T follicular helper cell (primary cell): ENCODE measurements at places on chromosomes 1 and 21.
A peak's percentile ranks its signal among the peaks of the same experiment; 100 is the strongest.

DNA sequence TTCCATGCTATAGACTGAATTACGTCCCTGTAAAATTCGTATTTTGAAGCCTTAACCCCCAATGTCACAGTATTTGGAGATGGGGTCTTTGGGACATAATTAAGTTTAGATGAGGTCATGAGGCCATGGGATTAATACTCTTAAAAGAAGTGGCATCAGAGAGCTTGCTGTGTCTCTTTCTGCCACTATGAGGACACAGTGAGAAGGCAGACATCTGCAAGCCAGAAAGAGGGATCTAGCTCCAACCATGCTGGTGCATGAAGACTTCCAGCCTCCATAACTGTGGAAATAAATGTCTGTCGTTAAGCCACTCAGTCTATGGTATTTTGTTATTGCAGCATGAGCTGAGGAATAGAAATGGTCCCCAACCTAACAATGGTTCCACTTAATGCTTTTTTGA lies 99.0 kb downstream of the LTN1 start:
- no peak for DNase-seq

DNA sequence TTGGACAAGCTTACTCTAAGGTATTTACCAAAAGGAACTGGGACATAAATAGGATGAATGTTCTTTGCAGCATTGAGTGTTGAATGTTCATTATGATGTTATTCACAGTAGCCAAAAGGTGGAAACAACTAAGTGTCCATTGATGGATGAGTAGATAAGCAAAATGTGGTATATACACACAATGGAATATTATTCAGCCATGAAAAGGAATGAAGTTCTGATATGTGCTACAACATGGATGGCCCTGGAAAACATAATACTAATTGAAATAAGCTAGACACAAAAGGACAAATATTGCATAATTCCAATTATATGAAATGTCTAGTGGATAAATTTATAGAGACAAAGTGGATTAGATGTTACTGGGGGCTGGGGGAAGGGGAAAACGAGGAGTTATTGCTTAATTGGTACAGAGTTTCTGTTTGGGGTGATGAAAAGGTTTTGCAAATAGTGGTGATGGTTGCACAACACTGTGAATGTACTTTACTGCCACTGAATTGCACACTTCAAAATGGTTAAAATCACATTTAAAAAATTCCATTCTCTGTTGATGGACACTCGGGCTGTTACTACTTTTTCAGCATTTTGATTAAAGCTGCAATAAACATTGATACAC lies 2.9 kb downstream of the MTARC1 start:
- no peak for DNase-seq

GRCh38 chr1:88730995-88731394 lies 46.9 kb downstream of the PKN2 start:
- no peak for DNase-seq

DNA sequence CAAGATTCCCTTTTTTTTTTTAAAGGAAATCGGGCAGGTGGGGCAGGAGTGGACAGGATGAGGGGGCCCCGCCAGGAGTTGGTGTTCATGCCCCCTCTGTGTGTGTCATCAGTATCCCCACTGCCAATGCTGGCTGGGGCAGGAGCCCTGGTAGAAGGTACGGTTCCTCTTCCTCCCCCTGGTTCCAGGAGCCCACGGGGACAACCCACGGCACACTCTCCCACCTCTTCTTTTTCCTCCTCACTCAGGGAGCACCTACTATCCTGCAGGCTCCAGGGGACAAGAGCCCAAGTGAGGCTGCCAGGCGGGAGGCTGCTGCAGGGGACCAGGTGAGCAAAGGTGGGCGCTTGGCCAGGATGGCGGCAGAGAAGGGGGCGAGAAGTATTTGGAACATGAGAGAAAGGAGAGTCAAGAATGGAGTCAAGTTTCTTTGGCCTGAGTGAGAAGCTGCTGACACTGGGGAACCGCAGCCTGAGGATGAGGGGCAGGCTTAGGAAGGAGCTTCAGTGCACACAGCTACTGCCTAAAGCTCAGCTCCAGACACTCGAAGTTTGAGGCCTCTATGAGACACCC lies 26.5 kb downstream of the ECE1 start:
- no peak for DNase-seq

DNA sequence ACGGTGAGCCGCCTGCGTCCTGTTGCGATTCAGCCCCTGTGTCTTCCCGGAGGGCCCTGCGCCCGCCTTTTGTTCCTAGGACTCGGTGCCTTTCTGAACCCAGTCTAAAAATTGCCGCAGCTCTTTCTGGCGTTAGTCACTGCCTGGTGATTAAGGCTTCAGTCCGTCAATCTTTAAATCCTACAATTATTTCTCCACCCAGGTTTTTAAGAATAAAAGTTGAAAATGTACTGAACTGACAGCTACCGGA lies 16.2 kb upstream of the PDXK start:
- no peak for DNase-seq

DNA sequence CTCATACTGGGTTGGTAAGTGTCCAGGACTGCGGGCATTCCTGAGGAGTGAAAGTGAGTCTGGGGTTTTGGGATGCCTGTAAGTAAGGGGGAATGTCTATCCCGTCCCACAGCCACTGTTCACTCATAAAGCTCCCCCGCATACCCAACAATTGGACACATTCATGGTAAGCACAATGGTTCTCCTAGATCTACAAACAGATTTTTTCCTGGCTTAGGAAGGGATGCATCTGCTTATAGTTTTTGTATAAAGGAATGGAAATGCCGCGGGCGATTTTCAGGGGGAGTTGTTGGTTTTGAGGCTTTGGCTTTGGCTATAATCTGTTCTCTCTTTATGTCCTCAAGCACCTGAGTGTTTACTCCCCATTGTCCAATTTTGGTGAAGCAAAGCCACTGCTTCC lies 7.1 kb downstream of the ERVH48-1 start:
- DNase-seq, result no peak

GRCh38 chr1:230350208-230350921 lies 75.8 kb downstream of the PGBD5 start:
- no peak for DNase-seq

DNA sequence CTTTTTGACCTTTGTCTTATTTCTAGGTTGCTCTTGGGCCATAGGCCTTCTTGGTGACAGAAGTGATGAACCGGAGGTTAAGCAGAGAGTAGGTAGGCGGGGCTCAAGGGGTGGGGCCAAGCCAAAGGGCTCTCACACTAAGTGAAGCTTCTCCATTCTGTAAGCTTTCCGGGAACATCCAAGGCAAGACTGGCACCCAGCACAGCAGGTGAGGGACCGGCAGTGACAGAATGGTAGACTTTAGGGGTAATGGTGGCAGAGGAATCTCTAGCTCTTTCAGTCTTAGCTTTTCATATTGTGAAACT lies at the start of gene TNFAIP8L2:
TNFAIP8L2 (plus strand) TSS at position 135 of the 305 bp plus-strand sequence. CDS start 2,049 bp downstream, outside the sequence.
- peak; percentile 62 for DNase-seq

DNA sequence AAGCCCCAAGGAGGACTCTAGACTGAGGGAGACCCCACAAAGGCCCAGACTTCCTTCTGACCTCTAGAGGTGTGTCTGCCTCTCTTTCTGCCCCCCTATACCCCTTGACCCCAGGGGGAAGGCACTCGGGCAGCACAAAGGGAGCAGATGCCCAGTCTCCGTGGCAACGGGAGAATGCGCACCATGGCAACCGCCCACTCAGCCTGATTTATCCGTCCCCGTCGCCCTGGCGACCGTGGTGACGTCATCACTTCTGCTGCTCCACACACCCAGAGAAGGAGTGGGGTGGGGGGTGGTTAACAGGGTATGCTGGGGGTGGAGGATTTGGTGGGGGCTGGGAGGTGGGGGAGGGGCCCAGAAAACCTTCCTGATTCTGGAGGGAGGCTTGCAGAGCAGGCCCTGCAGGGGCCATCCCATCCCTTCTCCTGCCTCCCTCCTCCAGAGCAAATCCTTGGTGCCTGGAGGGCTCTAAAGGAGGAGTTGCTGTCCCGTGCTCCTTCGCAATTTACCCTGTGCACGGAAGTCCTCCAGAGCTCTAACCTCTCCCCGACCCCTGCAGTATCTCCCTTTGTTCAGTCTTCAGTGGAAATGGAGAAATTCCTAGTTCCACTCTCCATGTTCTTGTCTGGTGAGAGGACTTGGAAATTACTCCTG lies 6.3 kb downstream of the CELF3 start:
- DNase-seq, result peak; percentile 7

DNA sequence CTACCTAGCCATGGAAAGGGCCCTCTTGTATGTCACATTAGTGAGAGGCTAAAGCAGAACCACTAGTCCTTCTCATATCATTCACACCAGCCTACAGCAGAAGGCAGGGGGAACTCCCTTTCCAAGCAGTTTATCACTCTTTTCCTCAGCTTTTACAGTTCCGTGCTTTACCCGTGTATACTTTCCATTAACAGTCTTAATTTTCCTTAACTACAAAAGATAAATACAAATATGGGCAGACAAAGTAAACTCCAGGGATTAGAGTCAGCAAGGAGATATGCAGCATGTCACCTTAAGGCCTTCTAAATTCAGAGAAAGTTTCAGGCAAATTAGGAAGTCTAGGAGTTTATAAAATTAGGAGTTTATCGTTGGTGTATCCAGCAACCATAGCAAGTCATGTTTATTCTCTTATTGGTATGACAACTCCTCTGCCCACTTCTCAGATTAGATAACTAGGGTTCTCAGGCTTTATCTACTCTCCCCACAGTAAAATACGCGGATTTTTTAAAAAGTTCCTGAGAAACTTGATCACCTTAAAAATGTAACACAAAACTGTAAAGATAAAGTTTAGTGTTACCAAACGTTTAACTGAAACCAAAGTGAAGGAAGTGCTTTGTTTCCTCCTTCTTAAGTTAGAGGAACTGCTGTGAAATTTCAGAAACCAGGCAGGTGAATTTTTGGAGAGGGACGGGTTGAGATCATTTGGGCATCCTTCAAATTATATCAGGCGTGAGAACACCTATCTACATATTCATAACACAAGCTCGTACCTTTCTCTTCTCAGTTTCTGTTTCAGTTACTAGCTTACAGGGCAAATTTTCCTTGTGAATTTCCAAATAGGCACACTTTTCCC lies 42.7 kb upstream of the SLC19A2 start:
- no peak for DNase-seq

DNA sequence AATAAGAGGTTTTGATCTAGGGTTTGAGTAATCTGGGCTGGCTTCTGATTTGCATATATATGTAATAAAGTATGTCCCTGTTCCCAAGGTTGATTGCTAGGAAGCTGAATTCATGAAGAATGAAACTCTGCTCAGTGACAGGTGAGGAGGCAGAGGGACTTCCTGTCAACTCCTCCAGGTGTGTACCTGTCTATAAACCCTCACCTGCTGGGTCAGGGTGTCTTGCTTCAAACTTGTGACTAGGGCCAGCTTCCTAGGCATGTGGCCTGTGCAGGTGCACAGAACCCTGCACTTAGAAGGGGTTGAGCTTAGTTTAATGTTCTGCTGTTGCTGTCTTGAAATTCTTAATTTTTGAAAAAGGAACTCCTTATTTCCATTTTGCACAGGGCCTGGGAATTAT lies 21.1 kb downstream of the OLFML3 start:
- no peak for DNase-seq
